Uterus (tissue), 4 donors: ENCODE measurements at places on chromosomes 11 and 22.
A peak's percentile ranks its signal among the peaks of the same experiment; 100 is the strongest.

- H3K36me3 ChIP-seq = no peaks in the 10 kb centered on the region
- H3K4me3 ChIP-seq = no peak overlapping the region
- no peaks in the 10 kb centered on the region for H3K27me3 ChIP-seq
- peaks cover 6% of the 10 kb centered on the region for H3K4me1 ChIP-seq
Measured at GRCh38 chr11:32391956-32392553, 43.3 kb downstream of the WT1 start.

- no peaks in the 10 kb centered on the region for H3K27me3 ChIP-seq
- no peaks in the 10 kb centered on the region for H3K4me1 ChIP-seq
- H3K4me3 ChIP-seq = no peak overlapping the region
- DNase-seq = no peak
- H3K27ac ChIP-seq = no peak overlapping the region
Measured at GRCh38 chr11:119403021-119403420, 20.0 kb downstream of the THY1 start.

GRCh38 chr11:33569333-33569732 is 131.3 kb downstream of the C11orf91 start:
- no peak overlapping the region for H3K27ac ChIP-seq
- no peaks in the 10 kb centered on the region for H3K36me3 ChIP-seq
- no peak overlapping the region for H3K4me3 ChIP-seq

DNA sequence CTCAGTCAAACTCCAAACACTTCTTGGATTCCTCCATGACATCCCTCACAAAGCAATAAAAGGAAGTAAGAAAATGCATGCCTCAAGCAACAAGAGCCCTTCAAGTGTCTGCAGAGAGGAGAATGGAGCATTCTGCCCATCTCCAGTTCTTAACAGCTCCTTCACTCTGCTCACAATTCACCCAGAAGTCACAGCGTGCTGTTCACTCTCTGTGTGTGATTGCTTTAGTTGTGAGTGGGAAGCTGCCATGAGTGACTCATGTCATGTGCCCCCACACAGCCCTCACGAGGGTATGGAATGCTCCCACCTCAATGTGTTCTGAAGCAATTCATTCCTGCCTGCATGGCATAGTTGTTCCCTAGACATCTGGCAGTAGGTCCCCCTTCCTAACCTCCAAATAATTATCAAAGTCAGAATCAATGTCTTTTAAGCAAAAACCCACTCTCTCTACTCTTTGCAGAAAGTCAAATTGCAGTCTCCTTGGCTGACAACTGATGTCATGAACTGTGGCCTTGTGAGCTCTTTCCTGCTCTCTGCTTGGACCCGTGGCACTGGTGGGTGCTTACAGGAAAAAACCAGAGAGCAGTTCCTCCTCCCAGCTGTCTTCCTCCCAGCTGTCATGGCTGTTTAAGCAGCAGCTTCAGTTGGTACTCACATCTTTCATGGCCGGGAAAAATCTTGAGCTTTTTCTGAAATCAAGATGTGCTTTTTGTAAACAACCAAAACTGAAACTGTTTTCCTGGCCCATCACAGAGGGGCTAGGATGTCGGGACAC is 112.1 kb upstream of the SPON1 start:
- no peak overlapping the region for H3K4me3 ChIP-seq
- no peaks in the 10 kb centered on the region for H3K4me1 ChIP-seq
- no peak overlapping the region for H3K27ac ChIP-seq
- no peaks in the 10 kb centered on the region for H3K36me3 ChIP-seq

- peak overlapping the region; percentile 80 for H3K27ac ChIP-seq
- DNase-seq = peak; percentile 56
- no peaks in the 10 kb centered on the region for H3K27me3 ChIP-seq
Measured at GRCh38 chr11:2808850-2809846, 76.4 kb downstream of the CDKN1C start.
